ENCODE measurements at places on chromosomes 6 and 20. TPM values are rescaled to one million over a fixed set of nuclear protein-coding genes. Genes with fewer than 3 reads are reported as not detected.

Gene PRDM1
- 4.0 TPM for total RNA-seq

- no peaks in the 10 kb centered on the region for H3K36me3 ChIP-seq
- no peak for DNase-seq
- peaks cover 3% of the 10 kb centered on the region for H3K27me3 ChIP-seq
- no peak overlapping the region for H3K4me3 ChIP-seq
- no peak overlapping the region for H3K27ac ChIP-seq
- H3K4me1 ChIP-seq, result no peaks in the 10 kb centered on the region
These were observed 281.0 kb downstream of the TFAP2C start for GRCh38 chr20:56909918-56910714.

DNA sequence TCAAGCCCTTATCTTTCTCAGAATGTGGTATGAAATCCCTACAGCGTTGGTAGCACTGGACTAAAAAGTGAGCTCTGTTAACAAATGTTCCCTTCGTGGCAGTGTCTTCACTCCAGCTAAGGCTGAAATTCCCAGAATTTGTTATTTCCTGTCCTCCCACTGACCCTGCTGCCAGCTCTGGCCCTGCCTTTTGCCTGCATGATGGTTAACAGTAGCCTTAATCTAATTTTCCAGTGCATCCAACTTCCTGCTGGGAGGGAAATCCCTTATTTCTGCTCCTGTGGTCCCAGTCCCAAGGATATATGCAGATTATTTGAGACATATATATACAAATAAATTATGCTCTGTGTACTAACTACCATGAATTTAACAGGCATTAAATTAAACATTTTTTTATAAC is 157.2 kb upstream of the CARMIL1 start:
- H3K27me3 ChIP-seq, result no peaks in the 10 kb centered on the region
- H3K27ac ChIP-seq, result no peak overlapping the region
- no peak overlapping the region for H3K4me3 ChIP-seq
- no peak for DNase-seq
- H3K36me3 ChIP-seq, result peaks cover 63% of the 10 kb centered on the region
- peaks cover 45% of the 10 kb centered on the region for H3K4me1 ChIP-seq

DNA sequence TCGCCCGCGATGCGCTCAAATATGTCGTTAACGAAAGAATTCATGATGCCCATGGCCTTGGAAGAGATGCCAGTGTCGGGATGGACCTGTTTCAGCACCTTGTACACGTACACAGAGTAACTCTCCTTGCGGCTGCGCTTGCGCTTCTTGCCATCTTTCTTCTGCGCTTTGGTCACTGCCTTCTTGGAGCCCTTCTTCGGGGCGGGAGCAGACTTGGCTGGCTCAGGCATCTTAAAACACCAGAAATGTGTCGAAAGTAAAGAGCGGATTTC is 36.4 kb downstream of the HFE start:
- H3K27ac ChIP-seq, result peak overlapping the region; percentile 99
- peaks cover 20% of the 10 kb centered on the region for H3K36me3 ChIP-seq
- peak; percentile 86 for DNase-seq

GRCh38 chr20:53708129-53708968 is 114.7 kb upstream of the ZNF217 start:
- peak overlapping the region; percentile 64 for H3K4me3 ChIP-seq
- H3K36me3 ChIP-seq, result no peaks in the 10 kb centered on the region
- peak; percentile 58 for DNase-seq
- no peaks in the 10 kb centered on the region for H3K27me3 ChIP-seq
- H3K4me1 ChIP-seq, result peaks cover 53% of the 10 kb centered on the region
- H3K27ac ChIP-seq, result peak overlapping the region; percentile 90

GRCh38 chr20:7935027-7935551 is 5.2 kb downstream of the HAO1 start:
- no peak overlapping the region for H3K4me3 ChIP-seq
- H3K27me3 ChIP-seq, result peaks cover 13% of the 10 kb centered on the region
- no peak for DNase-seq
- H3K27ac ChIP-seq, result no peak overlapping the region
- H3K4me1 ChIP-seq, result no peaks in the 10 kb centered on the region
- no peaks in the 10 kb centered on the region for H3K36me3 ChIP-seq

Gene IL17A
- 0.12 TPM for total RNA-seq

Gene SH3BGRL2
- total RNA-seq, result 0.76 TPM

- H3K4me1 ChIP-seq, result no peaks in the 10 kb centered on the region
- DNase-seq, result no peak
- H3K27ac ChIP-seq, result no peak overlapping the region
- no peaks in the 10 kb centered on the region for H3K27me3 ChIP-seq
These were observed 118.5 kb downstream of the GFRAL start for GRCh38 chr6:55445648-55446204.

DNA sequence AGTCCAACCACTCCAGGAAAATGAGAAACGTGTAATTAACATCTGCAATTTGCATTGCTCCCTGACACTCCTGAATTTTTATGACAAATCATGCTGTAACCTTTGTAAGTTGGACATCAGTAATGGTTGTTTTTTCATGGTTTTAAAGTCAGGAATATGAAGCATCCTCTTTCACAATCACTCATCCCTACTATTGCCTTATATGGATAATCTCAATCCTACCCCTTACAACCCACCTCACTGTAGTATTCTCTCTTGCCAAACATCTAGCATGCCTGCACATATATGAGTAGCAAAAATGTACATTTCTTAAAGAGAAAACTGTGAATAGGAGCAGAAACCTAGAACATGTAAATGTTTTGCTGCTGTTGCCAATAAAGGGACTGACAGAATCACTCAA is 729.5 kb downstream of the KIF16B start:
- H3K4me1 ChIP-seq, result no peaks in the 10 kb centered on the region
- H3K4me3 ChIP-seq, result no peak overlapping the region
- no peaks in the 10 kb centered on the region for H3K27me3 ChIP-seq
- no peaks in the 10 kb centered on the region for H3K36me3 ChIP-seq
- no peak for DNase-seq
- H3K27ac ChIP-seq, result no peak overlapping the region

DNA sequence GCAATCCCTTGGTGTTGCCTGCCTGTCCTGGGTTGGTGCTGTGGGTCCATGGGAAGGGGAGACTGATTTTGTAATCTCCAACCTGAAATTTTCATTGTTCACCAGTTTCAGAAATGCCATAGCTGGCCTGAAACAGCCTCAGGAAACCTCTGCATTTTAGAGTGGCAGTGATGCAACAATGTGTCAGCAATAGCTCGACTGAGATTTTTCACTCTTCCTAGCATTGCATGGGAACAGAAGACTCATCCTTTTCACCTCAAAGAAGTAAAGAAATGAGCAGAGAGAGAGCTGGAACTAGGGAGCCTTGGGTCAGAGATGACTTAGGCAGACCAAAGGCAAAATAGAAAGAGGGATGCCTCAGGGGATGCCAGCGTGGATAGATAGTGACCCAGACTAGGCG is 23.7 kb upstream of the TMEM14A start:
- H3K27me3 ChIP-seq, result no peaks in the 10 kb centered on the region
- no peak for DNase-seq
- H3K36me3 ChIP-seq, result no peaks in the 10 kb centered on the region
- H3K4me3 ChIP-seq, result no peak overlapping the region
- peaks cover 13% of the 10 kb centered on the region for H3K4me1 ChIP-seq

- DNase-seq, result no peak
- H3K4me3 ChIP-seq, result no peak overlapping the region
- H3K4me1 ChIP-seq, result peaks cover 15% of the 10 kb centered on the region
- H3K27me3 ChIP-seq, result no peaks in the 10 kb centered on the region
- H3K36me3 ChIP-seq, result no peaks in the 10 kb centered on the region
- no peak overlapping the region for H3K27ac ChIP-seq
These were observed 23.3 kb downstream of the PXT1 start for GRCh38 chr6:36419310-36419709.

Gene MMP24
- not detected for total RNA-seq

GRCh38 chr6:111552241-111552744 is 53.4 kb downstream of the TRAF3IP2 start:
- H3K36me3 ChIP-seq, result peaks cover 3% of the 10 kb centered on the region
- H3K4me3 ChIP-seq, result no peak overlapping the region
- DNase-seq, result no peak
- H3K27me3 ChIP-seq, result no peaks in the 10 kb centered on the region
- H3K4me1 ChIP-seq, result no peaks in the 10 kb centered on the region

- peaks cover 37% of the 10 kb centered on the region for H3K36me3 ChIP-seq
- no peaks in the 10 kb centered on the region for H3K27me3 ChIP-seq
- H3K4me3 ChIP-seq, result no peak overlapping the region
- DNase-seq, result no peak
These were observed 37.0 kb downstream of the NFATC2 start for GRCh38 chr20:51505566-51505965.

Gene ALDH8A1
- total RNA-seq, result not detected

Gene PET117
- 17.9 TPM for total RNA-seq

- H3K27ac ChIP-seq, result no peak overlapping the region
- no peak for DNase-seq
- H3K36me3 ChIP-seq, result no peaks in the 10 kb centered on the region
These were observed 43.1 kb downstream of the CD109 start for GRCh38 chr6:73739096-73739495.

GRCh38 chr20:4840801-4841200 is 119.1 kb downstream of the PRND start:
- H3K4me1 ChIP-seq, result peaks cover 8% of the 10 kb centered on the region
- no peak overlapping the region for H3K4me3 ChIP-seq
- no peak for DNase-seq
- no peaks in the 10 kb centered on the region for H3K27me3 ChIP-seq

DNA sequence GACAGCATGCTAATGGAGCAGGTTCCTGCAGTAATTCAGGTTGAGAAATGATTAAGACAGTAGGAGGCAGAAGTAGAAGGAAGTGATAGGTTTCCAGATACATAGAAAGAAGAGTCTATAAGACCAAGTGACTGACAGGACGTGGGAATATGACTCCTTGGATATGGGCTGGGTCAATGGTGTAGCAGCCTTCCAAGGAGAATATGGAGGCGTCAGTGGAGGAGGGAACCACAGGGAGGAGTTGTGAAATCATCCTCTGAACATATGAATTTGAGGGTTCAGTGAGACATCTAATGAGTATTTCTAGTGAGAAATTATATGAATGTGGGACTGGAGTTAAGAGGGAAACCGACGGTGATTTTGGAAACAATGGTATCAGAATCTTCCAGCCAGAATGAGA is 43.3 kb downstream of the NUDT3 start:
- no peak overlapping the region for H3K4me3 ChIP-seq
- H3K27me3 ChIP-seq, result no peaks in the 10 kb centered on the region
- no peak for DNase-seq
- peaks cover 2% of the 10 kb centered on the region for H3K36me3 ChIP-seq
- H3K4me1 ChIP-seq, result peaks cover 7% of the 10 kb centered on the region
- H3K27ac ChIP-seq, result no peak overlapping the region

DNA sequence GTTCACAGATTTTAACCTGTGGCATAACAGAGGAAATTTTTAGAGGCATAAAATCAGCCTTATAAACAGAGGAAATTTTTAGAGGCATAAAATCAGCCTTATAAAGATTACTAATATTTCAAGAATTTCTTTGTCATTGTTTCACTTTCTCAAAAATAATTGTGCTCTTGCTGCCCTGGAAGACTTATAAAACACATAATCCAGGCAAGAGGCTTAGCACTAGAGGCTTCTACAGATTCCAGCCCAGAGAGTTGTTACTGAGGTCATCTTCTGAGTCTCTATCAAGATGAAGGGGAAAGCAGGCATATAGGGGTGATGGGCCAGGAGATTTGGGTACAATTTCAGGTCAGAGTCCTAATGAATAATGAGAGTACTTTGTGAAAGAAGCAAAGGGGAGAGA is 85.7 kb downstream of the RFPL4B start:
- no peak overlapping the region for H3K4me3 ChIP-seq
- DNase-seq, result no peak
- no peaks in the 10 kb centered on the region for H3K27me3 ChIP-seq
- no peaks in the 10 kb centered on the region for H3K4me1 ChIP-seq

DNA sequence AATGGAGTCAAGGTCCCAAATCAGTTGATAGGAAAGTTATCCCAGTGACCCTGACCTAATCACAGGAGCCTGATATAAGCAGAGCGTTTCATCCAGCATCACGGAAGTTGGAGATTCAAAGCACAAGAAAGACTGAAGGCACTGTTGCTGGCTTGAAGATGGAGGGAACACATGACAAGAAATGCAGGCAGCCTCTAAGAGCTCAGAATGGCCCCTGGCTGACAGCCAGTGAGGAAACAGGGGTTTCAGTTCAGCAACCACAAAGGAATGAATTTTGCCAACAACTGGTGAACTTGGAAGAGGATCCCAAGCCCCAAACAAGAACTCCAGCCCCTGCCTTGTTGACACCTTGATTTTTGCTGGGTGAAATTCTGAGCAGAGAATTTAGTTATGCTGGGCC is 778.5 kb downstream of the MAFB start:
- peaks cover 2% of the 10 kb centered on the region for H3K27me3 ChIP-seq
- no peak overlapping the region for H3K27ac ChIP-seq
- no peaks in the 10 kb centered on the region for H3K36me3 ChIP-seq

DNA sequence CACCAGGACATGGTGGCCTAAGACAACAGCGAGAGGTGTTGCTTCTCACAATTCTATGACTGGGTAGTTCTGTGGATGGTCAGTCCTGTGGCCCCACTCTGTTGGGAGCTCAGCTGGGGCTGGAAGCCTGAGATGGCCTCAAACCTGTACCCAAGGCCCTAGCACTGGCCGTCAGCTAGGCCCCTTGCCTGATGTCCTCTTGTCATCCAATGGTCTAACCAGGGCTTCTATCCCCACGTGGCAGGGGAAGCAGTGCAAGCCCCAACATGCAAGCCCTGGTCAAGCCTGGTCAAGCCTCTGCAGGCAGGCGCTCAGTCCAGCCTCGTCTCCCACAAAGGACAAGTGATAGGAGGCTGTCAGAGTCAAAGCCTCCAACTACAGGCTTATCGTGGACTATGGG is 196.5 kb upstream of the CST7 start:
- H3K27ac ChIP-seq, result no peak overlapping the region
- H3K4me3 ChIP-seq, result no peak overlapping the region
- peaks cover 4% of the 10 kb centered on the region for H3K4me1 ChIP-seq
- H3K36me3 ChIP-seq, result no peaks in the 10 kb centered on the region
- peaks cover 3% of the 10 kb centered on the region for H3K27me3 ChIP-seq

GRCh38 chr6:50720623-50721022 is 7.3 kb downstream of the TFAP2D start:
- DNase-seq, result no peak
- H3K27me3 ChIP-seq, result peaks cover 74% of the 10 kb centered on the region
- H3K4me3 ChIP-seq, result no peak overlapping the region
- no peak overlapping the region for H3K27ac ChIP-seq

DNA sequence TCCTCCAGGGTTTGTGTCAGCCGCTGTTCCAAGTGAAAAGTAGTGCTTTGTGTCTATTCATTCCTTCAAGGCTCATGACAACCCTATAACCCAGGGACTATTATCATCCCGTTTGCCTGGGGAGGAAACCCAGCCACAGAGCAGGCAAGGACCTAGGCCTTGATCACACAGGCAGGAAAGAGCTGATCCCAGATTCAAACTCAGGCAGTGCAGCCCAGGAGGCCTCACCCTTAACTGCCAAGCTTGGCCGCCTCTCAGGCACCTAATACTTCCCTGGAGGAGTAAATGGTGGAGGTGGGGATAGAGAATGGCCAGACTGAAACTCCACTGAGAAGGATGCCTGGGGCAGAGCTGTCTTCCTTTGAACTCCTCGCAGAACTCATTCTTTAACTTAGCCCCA is 215.1 kb upstream of the QKI start:
- H3K4me3 ChIP-seq, result no peak overlapping the region
- no peaks in the 10 kb centered on the region for H3K36me3 ChIP-seq
- H3K4me1 ChIP-seq, result no peaks in the 10 kb centered on the region
- H3K27me3 ChIP-seq, result peaks cover 7% of the 10 kb centered on the region
- H3K27ac ChIP-seq, result no peak overlapping the region

Gene EPPIN
- total RNA-seq, result not detected

- H3K4me3 ChIP-seq, result no peak overlapping the region
- peak overlapping the region; percentile 56 for H3K27ac ChIP-seq
- DNase-seq, result no peak
- H3K27me3 ChIP-seq, result no peaks in the 10 kb centered on the region
- peaks cover 15% of the 10 kb centered on the region for H3K4me1 ChIP-seq
- peaks cover 52% of the 10 kb centered on the region for H3K36me3 ChIP-seq
These were observed 14.6 kb downstream of the MYBL2 start for GRCh38 chr20:43681468-43681942.
